ENCODE measurements at places on chromosomes 3 and 15.
A peak's percentile ranks its signal among the peaks of the same experiment; 100 is the strongest.

- no peak for DNase-seq
These were observed 352.4 kb upstream of the TMCO5A start for GRCh38 chr15:37581866-37582532.

DNA sequence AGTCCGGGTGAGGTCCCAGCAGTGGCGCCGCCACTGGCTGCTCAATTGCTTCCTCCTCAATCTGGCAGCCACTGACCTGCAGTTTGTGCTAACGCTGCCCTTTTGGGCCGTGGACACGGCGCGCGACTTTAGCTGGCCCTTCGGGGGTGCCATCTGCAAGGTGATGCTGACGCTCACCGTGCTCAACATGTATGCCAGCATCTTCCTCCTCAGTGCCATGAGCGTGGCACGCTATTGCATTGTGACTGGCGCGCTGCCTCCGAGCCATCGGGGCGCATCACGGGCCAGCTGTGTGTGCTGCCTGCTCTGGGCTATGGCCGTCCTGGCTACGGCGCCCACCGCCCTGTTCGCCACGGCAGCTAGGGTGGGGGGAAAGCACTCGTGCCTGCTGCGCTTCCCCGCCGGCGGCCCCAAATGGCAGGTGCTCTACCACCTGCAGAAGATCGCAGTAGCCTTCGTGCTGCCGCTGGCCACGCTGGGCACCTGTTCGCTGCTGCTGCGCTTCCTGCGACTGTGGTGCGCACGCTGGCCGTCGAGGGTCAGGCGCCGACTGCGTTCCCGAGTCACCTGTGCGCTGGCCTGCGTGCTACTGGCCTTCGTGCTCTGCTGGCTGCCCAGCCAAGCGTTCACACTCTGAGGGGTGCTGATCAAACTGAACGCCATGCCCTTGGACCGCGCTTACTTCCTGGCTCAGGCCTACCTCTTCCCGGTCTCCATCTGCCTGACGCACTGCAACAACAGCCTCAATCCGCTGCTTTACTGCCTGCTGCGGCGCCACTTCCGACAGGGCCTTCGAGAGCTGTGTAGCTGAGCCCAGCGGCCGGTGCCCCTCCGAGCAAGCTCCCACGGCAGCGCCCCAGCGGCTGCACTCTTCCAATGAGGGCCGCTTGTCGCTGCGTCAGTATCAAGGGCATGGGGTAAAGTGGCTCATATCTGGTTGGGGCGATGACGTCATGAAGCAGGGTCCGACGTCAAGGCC is 20.3 kb upstream of the ADAMTS7 start:
- no peak for DNase-seq

DNA sequence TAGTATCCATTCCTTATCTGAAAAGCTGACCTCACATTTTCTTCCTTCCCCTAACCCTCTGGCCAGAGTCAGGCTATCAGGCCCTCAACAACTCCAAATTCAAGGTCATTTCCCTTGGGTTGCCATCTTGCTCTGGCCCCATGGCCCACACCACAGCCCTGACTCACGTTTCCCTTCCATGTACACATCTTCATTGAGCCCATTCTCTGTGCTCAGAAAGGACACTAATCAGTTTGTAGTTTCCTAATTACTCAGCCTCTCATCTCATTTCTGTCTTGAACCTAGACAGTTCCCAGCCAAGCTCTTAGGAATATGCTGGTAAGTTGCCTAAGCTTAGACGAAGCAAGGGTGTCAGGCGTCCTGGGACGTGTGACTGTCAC is 14.9 kb downstream of the TGM5 start:
- no peak for DNase-seq

DNA sequence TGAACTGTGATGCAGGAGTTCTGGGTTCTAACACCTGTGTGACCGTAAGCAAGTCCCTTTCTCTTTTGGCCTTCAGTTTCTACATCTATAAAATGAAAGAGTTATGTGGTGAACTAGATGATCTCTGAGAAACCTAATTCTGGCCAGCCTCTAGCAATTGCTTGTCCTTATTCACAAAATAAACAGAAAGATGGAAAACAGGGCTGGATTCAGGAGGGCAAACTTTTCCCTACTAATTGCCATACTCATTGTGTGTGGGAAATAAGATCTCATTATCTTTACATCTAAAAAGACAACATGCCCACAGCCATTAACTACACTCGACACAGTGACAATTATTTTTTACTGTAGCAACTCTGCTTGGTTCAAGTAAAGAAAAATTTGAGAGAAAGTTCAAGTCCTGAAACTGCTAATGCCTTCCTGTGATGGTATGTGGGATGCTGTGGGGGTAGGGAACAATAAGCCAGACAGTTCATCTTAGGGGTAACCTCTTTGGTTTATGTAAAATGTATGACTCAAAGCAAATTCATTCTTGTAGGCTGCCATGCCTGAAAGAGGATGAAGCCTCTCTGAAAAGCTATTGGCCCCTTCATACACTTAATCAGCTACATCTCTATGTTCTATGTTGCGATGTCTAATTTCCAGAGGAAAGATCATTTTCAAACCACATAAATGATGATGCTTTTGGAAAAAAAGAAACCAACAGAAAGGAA is 177.6 kb upstream of the BCL6 start:
- peak; percentile 32 for DNase-seq

GRCh38 chr3:107574650-107575049 is 51.9 kb downstream of the BBX start:
- DNase-seq: peak; percentile 75

- peak; percentile 60 for DNase-seq
These were observed 112.5 kb downstream of the ZIC1 start for GRCh38 chr3:147521646-147522045.

DNA sequence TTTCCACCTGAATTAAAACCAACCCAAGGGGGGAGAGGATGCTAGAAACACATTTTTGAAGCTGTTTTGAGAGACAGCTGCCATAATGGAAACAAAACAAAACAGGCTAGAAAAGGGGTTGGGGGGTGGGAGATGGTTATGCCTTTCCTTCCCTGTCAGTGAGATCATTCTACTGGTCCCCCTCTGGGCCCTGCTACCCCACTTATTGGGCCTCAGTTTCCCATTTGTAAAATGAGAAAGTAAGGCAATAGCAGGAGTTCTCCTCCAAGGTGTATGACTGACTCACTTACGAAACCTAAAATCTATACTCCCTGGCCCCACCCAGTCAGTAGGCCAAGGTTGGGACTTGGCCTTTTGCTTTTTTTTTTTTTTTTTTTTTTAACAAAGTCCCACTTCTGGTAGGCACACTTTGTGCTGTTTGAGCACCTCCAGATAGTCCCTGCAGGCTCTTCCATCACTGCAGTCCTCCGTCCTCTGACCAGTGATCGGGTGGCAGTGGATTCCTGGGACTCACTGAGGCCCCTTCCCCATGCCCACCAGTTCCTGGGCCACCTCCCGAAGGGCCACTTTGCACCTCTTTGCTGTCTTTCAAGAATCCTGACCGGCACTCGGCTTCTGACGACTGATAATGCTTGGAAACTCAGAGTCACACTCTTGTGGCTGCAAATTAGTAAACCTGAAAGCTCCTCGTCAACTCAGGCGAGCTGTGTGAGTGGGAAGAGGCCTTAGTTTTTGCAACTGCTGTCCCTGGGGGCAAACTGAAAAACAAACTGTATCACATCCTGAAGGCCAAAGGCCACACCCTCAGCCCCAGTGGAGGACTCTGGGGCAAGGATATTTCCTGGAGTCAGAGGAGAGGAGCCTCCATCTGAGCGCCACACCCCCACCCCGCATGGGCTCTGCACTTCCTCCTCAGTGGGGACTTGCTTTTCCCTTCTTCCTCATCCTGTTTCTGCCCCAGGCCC is 6.7 kb upstream of the PSTPIP1 start:
- no peak for DNase-seq

DNA sequence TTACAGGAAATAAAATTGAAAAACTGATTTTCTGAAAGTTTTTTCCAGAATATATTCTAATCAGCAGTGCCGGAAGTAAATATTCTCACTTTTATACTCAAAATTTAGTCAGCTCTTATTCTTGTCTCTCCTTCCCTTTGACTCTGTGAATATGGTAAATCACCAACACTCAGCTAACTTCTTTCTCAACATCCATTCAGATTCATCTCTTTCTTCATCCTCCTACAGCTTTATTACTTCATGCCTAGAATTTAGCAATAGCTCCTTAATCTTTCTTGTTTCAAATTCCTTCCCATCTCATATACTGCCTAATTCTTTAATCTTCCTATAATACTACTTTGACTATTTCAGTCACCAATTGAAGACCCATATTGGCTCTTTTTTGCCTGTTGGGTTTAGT is 67.9 kb downstream of the FGF7 start:
- peak; percentile 72 for DNase-seq

GRCh38 chr3:183500319-183500718 is 55.2 kb downstream of the KLHL6 start:
- DNase-seq: no peak

DNA sequence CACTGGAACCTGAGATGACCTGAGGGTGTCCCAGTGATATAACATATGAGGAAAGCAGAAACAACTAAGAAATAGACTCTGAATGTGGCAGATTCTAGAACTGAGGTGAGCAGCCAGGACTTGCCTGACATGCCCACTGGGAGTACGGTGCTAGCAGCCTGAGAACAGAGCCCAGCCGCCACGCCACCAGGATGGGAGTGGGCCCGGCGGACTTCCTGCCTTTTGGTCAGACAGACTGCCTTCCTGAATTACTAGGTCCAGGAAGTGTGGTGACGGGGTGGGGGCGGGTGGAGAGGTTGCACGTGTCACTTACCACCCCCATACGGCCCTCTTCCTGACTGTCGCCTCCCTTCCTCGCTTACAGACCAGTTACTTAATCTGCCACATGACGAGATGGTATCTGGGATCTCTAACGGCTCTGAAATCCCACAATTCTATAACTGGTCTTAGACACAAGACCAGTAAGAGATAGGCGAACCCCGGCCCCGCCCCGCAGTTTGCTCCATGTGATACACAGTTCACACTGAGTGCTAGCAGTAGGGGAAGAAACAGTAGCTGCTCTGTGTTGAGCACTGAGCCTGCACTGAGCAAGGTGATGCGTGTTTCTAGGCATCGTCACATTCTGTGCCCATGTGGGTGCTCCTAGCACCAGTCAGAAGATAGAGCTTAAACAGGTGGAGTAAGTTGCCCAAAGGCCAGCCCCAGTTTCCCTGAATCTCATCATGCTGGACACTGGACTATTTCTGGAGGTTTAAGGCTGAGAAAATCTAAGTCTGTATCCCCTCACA is 95.7 kb downstream of the CPN2 start:
- no peak for DNase-seq

- peak; percentile 61 for DNase-seq
These were observed 17.9 kb downstream of the ARHGEF3 start for GRCh38 chr3:56783644-56784447.

- no peak for DNase-seq
These were observed 8.0 kb upstream of the KLHL6 start for GRCh38 chr3:183563536-183563874.

DNA sequence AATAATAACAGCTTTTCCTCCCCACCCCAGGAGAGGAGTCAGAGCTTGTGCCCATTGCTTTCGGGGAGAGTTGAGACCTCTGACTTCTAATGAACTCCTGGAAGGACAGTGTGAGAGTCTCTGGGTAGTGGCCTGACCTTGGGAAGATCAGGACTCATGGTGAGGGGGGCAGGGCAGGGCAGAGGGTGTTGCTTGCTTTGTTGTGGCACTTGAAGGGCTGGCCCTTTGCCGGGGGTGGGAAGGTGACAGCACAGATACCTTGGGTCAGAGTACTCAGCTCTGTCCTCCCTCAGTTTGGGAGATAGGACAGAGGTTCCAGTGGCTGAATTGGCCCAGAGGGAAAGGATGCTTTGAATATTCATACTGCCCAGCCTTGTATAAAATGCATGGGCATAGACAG is 15.8 kb downstream of the RBP2 start:
- DNase-seq: no peak

- no peak for DNase-seq
These were observed 1.7 kb downstream of the ITPR1 start for GRCh38 chr3:4494895-4495264.

DNA sequence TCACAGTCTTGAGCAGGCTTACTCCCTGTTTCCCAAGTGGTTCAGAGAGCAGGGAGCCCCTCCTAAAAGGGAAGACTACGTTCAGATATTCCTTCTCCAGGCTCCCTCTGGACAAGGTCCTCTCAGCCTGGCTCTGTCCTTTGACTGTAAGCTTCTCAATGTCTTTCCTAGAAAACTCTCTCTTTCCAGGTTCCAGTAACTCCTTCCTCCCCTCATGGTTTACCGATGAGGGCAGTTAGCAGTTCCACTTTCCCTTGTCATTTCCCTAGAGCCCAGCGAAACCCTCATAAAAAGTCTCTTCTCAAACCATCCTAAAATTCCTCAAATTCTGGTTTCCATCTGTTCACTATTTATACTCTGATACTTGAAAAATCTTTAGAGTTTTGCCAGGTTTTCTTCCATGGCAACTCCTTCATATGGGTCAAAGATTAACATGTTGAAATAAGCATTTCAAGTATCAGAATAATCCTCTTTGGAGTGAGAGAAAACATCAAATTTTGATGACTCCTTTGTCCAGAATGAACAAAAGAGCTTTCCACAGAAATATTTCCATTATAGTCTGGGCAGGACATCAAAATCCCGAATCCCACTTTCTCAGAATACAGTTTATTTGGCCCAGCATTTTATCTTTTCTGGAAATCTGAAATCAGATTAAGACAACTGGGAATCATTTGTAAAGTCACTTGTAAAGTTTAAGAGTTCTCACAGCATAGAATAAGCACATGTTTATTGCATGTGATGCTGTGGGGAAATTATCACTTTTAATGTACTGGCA is 599.4 kb downstream of the UNC13C start:
- no peak for DNase-seq

GRCh38 chr15:92377083-92377789 is 16.4 kb upstream of the ST8SIA2 start:
- no peak for DNase-seq

GRCh38 chr15:78365917-78366316 is 25.8 kb downstream of the CRABP1 start:
- DNase-seq: peak; percentile 36

DNA sequence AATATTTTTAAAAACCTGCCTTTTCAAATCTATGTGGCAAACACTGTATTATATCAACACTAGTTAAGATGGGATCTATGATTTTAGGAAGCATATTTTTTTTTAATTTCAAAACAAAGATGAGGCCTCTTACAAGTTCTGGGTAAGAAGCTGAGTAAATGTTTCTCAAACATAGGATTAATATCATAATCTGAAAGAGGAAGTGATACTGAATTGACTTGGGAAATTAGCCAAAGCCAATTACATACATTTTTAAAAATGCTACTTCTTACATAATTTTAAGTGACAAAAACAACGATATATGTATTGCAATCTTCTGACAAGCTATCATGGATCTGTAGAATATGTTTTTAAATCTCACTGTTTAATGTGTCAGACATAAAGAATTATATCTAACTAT is 135.1 kb upstream of the UBP1 start:
- no peak for DNase-seq
